Dermis blood vessel endothelial cell (primary cell): ENCODE measurements at places on chromosomes 6 and 20. TPM values are rescaled to one million over a fixed set of nuclear protein-coding genes. Genes with fewer than 3 reads are reported as not detected.

The GNL1 gene
- total RNA-seq = 53.1 and 63.0 TPM in 2 replicates

The BEND3 gene
- 1.9 and 3.5 TPM in 2 replicates for total RNA-seq

The ALDH5A1 gene
- 1.0 and 1.2 TPM in 2 replicates for total RNA-seq

DNA sequence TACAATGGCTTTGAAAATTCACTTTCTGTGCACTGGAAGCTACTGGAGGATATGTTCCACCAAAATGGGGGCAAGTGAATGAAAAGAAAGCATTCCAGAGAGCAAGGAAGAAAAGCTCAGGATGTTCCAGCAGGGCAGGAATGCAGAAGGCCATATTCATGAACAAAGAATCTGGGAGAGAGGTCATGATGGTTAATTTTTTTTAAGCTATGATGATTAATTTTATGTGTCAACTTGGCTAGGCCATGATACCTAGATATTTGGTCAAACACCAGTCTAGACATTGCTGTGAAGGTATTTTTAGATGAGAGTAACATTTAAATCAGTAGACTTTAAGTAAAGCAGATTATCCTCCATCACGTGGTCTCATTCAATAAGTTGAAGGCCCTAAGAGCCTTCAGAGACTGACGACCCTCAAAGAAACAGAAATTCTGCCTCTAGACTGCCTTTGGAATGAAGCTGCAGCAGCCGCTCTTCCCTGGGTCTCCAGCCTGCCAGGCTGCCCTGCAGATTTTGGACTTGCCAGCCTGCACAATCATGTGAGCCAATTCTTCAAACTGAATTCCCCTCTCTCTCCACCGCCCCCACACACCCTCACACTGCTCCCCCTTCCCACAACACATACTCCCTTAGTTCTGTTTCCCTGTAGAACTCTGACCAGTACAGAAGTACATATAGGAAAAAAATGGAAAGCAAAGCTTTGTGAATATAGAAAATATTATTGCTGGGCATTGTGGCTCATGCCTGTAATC, 20.1 kb upstream of the GCM1 start:
- no peak for DNase-seq

GRCh38 chr20:13396022-13396421, 174.9 kb downstream of the ISM1 start:
- no peak for DNase-seq

- DNase-seq = no peak
Observed at GRCh38 chr6:135329851-135330803, 149.0 kb downstream of the MYB start.

DNA sequence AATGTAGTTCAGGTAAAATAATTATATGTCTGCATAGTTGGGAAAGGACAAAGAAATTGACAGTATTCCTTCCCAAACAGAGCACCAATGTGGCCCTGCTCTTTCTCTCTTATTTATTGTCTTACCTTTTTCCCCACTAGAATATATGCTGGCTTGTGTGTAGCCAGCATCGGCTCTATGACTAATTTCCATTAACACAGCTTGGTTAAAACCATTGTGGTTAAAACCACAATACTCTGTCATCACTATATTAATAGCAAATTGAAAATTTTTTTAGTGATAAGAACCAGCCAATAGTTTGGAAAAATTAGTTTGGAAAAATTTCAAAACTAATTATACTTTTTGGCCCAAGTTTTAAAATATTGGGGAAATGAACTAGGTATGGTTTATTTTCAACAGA, 535.1 kb downstream of the UTRN start:
- DNase-seq = no peak

DNA sequence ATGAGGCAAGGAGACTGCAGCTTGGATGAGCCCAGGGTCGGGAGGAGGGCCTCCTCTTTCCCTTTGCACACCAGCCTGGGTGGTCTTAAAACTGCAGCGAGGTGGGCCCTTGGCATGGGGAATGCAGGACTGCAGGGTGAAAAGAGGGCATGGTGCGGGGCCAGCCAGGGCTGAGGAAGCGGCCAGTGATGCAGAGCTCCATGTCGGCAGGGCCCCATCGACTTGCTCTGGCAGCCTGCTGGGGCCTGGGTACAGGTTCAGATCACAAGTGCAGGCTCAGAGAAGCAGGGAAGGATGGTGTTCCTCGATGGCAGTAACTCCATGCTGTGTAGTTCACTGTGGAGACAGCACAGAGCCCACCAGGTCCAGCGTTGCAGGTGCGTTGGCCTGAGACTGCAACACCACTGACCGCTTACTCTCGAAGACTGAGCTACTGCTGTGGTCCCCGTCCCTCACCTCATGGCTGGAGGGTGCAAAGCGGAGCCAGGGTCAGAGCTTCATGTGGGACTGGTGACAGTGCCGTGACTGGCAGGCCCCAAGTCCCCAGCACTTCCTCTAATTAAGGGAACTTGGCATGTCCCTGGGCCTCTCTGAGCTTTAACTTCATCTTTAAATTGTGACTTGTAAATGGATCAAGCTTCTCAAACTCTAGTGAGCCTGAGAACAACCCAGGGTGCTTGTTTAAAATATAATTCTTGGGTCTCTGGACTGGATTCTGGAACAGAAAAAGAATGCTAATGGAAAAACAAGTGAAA, 223.2 kb downstream of the SYNDIG1 start:
- no peak for DNase-seq

DNA sequence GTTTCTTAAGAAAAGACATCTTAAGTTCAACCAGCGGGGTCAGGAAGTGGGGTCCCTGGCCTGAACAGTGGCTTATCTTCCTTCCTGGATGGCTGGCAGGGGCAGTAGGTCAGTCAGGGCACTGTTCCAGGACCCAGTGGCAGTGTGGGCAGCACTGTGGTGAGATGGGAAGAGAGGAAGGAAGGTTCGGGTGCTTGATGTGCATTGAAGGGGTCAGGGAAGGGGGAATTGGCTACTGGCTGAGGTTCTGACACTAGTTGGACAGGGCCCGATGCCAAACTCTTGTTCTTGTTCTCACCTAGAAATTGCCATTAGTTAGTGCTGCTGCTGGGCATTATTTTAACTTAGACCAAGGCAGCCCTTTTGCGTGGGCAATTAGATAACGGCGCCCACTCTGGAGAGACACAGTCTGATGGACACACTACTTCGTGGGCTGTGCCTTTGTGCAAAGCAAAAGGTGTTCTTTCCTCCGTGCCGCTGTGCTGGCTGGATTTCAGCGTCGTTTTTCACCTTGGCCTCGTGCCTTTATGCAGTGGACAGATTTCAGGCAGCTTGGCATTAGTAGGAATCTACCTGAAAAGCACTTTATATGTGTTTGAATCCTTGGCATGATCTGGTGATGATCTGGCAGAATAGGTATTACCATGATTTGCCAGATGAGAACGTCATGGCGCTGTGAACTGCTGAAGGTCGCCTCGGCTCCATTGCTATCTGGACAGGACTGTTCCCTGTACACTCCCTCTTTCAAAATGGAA, 30.3 kb downstream of the UTRN start:
- DNase-seq = peak; percentile 72

DNA sequence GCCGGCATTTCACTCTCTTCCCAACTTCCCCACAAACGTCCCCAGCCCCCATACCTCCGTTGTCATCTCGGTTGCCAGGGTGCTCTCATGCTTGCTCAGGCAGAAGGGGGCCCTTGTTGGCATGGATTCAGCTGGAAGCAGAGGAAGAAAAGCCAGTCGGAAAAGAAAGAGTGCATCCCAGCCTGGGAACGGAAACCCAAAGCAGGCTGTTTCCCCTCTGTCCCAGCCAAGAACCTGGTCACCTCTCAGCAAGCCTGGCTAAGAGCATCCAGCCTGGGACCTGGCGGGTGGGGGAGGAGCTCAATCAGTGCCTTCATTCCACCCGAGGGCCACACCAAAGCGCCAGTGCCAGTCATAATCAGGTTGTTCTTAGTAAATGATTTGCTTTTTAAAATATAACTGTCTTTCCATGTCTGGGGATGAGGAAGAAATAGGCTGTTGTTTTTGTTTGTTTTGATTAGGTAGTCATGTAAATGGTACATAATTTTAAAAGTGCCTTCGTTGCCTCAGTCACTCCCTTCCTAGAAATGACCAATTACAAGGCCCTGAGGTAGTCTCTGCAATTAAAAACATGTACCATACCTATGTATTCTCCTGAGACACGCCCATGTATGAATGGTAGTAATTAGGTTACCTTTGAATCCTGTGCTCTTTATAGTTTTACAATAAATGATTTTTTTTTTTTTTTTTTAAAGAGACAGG, 21.1 kb downstream of the CHMP4B start:
- DNase-seq = peak; percentile 82

- peak; percentile 4 for DNase-seq
Observed at GRCh38 chr20:15682690-15683089, 890.6 kb downstream of the KIF16B start.

GRCh38 chr6:169035385-169036240, 218.0 kb downstream of the THBS2 start:
- no peak for DNase-seq

- no peak for DNase-seq
Observed at GRCh38 chr6:116352515-116353471, 18.0 kb upstream of the DSE start.

GRCh38 chr6:108632441-108632840, 71.7 kb downstream of the FOXO3 start:
- peak; percentile 42 for DNase-seq

- peak; percentile 28 for DNase-seq
Observed at GRCh38 chr6:167093922-167094432, 28.9 kb upstream of the CCR6 start.

DNA sequence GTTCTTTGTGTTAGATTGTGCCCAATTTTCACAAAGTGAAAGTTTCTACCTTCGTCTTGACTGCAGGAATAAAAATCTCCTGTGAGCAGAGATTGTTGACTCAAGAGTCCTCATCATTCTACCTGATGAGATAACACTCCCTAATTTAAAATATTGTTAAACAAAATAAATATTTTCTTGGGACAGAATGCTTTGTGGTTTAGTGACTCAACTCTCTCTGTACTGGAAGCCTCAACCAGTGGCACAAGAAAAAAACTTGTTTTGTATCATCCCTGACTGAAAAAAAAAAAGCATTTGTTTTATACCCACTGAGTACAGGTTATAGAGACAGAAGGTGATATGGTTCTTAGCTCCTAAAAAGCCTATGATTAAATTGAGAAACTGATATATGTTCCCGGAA, 78.9 kb downstream of the CRYBG1 start:
- no peak for DNase-seq

DNA sequence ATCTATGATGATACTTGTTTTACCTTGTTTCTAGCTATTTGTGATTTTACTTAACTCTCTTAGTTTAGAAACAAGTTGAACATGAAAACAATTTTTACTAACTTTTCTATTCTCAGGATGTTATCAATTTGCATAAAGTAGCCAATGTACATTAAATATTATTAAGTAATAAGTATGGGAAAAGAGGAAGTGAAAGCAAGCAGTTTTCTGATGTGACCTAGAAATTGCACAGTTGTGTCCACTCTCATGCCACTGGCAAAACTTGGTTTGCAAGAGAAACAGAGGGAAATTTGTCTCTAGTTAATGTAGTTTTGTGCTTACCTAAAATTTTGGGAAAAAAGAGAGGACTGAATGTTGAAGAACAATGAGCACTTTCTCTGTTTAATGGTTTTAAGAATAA, 19.2 kb upstream of the TSPYL1 start:
- no peak for DNase-seq

GRCh38 chr20:37994512-37994911, 38.7 kb downstream of the TTI1 start:
- DNase-seq = peak; percentile 52

DNA sequence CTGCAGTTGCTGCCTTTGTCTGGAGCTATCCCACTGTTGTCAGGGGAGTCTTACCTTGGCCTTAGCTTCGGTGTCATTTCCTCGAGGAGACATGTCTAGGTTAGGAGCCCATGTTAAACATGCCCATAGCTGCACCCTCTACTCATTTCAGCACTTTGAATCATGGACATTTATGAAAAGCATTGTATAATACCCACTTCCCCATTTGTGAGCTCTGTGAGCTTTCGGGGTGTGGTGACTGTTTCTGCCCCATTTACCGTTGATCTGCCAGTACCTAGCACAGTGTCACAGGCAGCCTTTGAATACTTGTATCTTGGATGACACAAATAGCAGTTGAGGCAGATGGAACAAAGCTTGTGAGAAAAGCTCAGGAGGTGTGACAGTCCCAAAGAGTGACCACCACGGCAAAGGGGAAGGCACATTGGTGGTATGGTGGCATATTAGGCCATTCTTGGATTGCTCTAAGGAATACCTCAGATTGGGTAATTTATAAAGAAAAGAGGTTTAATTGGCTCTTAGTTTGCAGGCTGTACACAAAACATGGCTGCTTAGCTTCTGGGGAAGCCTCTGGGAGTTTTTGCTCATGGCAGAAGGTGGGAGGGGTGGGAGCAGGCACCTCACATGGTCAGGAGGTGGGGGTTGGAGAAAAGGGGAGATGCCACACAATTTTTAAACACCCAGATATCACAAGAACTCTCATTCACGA, 42.0 kb downstream of the JARID2 start:
- DNase-seq = no peak

DNA sequence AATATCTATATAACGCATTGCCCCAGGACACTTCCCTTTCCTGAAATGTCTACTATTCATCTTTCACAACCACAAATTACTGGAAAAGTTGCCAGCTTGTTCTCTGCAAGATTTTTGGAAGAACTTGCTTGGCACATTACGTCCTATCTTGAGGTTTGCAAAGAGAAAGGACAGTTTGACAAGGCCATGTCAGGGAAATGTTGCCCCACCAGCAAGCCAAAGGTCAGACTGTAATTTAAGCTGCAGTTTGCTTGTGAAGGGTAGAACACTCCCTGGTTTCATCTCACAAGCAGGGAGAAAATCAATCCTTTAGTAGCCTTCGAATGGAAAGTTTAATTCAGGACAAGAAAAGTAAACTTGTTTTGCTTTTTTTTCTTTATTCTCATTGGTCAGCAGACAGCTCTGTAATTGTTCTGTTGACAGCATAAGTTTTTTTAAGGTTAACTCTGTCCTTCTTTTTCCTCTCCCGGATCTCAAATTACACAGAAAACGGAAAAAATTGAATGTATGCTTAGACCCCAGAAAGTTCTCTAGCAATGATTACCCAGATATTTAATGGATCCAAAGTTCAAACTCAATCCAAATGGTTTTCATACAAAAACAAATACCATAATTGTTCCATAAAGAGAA, 541.8 kb upstream of the NRSN1 start:
- no peak for DNase-seq

- no peak for DNase-seq
Observed at GRCh38 chr6:81978230-81978629, 225.7 kb upstream of the TENT5A start.

DNA sequence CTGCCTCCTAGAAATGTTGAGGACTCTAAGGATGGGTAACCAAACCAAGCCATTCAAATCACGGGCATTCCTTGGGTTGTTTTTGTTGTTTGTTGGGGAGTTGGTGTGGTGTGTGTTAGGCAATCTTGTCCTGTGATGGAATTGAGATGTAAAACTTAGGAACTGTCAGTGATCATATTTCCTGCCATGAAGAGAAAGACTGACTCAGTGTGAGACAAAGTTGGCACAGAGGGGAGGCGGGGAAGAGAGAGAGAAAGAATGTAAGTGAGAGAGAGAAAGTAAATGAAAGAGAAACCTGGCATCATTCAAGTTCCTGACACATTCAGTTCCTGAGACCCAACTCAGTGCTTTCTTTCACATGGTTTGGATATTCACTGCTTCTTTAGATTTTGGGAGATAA, 21.6 kb upstream of the FBXO30 start:
- DNase-seq = no peak

- DNase-seq = no peak
Observed at GRCh38 chr6:106659859-106660258, 30.5 kb downstream of the QRSL1 start.
